Esophagus squamous epithelium (tissue), 5 donors: ENCODE measurements at places on chromosomes 13 and 19. TPM values are rescaled to one million over a fixed set of nuclear protein-coding genes. Genes with fewer than 3 reads are reported as not detected.

The CLEC17A gene
- not detected for total RNA-seq

GRCh38 chr13:64716936-64717335 lies 2513.2 kb downstream of the PCDH9 start:
- no peak for DNase-seq

DNA sequence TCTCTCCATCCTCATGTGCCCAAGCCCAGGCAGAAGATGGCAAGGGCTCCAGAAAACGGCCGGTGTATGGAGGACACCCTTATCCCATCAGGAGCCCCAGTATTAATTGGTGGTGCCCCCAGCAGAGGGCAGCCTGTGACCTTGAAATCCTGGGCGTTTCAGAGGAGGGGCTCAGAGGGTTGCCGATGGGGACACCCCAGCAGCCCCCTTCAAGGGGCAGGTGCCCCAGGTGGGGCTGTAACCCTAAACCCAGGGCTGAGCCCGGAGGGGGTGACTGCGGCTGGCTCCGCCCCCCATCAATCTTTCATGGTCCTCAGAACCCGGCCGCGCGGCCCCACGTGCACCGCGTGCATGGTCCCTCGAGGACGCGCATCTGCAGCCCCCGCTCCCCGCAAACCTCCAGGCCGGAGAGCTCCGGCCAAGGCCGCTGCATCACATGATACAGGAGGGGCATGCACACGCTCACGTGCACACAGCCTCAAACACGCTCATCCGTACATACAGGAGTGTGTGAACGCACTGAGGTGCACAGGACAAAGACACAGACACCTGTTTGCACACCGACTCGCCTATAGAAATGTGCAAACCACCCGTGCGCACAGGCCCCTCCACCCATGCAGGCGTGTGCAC lies 949 bp downstream of the RAB3A start:
- no peak for DNase-seq

DNA sequence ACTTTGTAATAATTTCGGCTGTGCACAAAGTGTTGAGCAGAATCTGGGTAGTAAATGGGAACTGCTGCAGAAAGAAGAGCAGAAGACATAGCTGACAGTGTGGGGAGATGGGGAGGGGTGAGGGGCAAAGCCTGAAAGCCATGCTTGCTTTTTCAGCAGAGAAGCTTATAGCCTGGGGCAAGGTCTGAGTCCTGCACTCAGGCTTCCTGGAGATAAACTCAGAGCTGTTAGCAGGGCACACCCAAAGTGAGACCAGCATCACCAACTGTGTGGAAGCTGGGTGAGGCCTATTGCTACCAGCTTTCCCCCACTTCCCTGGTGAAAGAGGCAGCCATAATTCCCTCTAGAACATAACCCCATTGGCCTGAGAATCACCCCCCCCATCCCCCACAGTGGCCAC lies 15.6 kb upstream of the LHFPL6 start:
- no peak for DNase-seq

The CYP2A6 gene
- total RNA-seq, result not detected

- DNase-seq, result no peak
Measured at GRCh38 chr19:44879309-44880065, 11.6 kb upstream of the TOMM40 start.

DNA sequence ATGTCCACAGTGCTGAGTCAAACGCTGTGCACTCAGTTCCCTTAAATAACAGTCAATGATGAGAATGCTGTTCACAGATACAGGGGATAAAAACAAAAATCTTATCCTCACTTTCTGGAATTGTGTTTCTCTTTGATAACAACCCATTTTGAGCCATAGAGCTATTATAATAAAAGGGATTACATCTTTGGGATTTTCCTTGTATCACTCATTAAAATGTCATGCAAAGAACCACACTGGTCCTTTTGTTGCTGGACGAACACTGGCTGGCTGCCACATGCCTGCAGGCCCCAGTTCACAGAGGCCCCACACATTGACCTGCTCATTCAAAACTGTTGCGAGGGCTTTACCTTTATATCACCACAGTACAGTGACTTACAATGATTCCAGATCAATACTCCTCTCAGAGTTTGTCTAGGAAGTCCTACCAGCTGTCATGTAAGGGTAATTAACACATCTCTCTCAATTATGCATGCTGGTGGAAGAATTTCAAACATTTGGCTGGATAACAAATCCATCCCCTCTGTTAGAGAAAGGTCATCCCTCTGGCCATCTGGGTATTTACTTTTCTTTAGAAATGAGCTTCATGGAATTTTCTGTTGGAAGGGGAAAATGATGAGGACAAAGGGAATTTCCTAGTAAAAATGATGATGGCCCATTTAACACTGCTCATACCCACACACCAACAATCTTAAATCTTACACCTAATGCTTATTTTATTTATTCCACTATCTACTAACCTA lies 85.9 kb downstream of the MBNL2 start:
- DNase-seq, result no peak

GRCh38 chr13:22262001-22262885 lies 591.4 kb downstream of the FGF9 start:
- DNase-seq, result no peak

DNA sequence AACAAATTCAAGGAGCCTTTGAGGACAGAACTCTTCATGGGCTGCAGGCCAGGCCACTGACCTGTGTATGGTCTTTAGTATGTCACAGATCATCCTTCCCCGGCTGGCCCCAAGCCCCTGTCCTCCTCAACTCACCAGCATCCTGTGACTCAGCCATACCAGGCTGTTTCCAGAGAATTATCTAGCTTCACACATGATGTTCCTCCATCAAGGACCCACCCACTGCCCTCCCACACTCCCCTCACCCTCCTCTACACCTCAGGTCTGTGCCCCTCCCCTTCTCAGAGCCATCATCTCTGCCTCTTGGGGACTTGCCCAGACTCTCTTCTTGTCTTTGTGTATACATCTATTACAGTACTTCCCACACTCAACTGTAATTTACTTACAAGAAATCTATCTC lies 14.7 kb downstream of the DCT start:
- DNase-seq, result no peak

DNA sequence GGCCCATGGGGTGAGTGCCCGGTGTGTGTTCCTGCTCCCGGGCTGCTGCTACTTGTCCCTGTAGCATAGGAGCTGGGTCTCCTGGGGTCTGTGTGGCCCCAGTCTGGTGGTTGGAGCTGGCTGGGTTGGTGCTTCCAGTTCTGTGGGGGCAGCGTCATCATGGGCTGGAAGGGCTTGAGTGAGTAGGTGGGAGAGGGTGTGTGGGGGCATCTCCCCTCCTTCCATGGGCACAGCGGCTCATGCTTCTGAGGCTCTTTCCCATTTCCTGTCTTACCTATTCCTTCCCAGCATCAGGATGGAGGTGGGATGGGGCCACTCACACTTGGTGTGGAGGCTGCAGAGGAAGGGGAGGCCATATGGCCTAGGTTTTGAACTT lies 8.0 kb upstream of the EPN1 start:
- DNase-seq, result no peak
